Glutamatergic neuron (in vitro differentiated cells): ENCODE measurements at places on chromosomes 7 and 10.

- no peaks in the 10 kb centered on the region for H3K4me1 ChIP-seq
- H3K27me3 ChIP-seq, result no peaks in the 10 kb centered on the region
- DNase-seq, result no peak
- no peak overlapping the region for H3K4me3 ChIP-seq
- H3K27ac ChIP-seq, result no peak overlapping the region
- H3K36me3 ChIP-seq, result no peaks in the 10 kb centered on the region
Measured at GRCh38 chr7:46622251-46622650, 701.2 kb upstream of the IGFBP3 start.

- H3K27me3 ChIP-seq, result peaks cover 3% of the 10 kb centered on the region
- no peak for DNase-seq
- no peaks in the 10 kb centered on the region for H3K4me1 ChIP-seq
- no peaks in the 10 kb centered on the region for H3K36me3 ChIP-seq
- no peak overlapping the region for H3K4me3 ChIP-seq
Measured at GRCh38 chr7:72152161-72153131, 259.7 kb downstream of the CALN1 start.

GRCh38 chr7:77538281-77539212 is 1.5 kb downstream of the PTPN12 start:
- no peaks in the 10 kb centered on the region for H3K36me3 ChIP-seq
- H3K27me3 ChIP-seq, result peaks cover 11% of the 10 kb centered on the region
- peaks cover 26% of the 10 kb centered on the region for H3K4me1 ChIP-seq

- H3K36me3 ChIP-seq, result no peaks in the 10 kb centered on the region
- H3K4me1 ChIP-seq, result peaks cover 2% of the 10 kb centered on the region
- no peaks in the 10 kb centered on the region for H3K27me3 ChIP-seq
- no peak overlapping the region for H3K4me3 ChIP-seq
Measured at GRCh38 chr10:77118603-77119282, 518.9 kb downstream of the KCNMA1 start.

DNA sequence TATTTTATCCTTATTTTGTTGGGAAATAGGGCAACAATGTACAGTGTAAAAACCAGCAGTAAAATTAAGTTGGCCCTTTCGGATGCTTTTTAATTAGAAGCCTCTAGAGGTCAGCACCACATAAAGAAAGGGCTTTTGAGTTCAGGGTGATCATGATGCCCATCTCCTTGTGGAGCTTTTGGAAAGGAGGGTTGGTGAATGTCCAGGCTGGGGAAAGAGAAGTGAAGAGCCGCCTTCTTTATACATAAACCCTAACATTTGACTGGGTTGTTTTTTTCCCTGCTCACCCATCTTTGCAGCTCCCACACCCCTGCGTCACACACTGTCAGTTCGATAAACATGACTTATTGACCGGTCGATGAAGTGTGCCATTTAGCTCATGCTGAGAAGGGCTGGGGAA is 29.8 kb downstream of the MTURN start:
- peaks cover 2% of the 10 kb centered on the region for H3K27me3 ChIP-seq
- no peak for DNase-seq

DNA sequence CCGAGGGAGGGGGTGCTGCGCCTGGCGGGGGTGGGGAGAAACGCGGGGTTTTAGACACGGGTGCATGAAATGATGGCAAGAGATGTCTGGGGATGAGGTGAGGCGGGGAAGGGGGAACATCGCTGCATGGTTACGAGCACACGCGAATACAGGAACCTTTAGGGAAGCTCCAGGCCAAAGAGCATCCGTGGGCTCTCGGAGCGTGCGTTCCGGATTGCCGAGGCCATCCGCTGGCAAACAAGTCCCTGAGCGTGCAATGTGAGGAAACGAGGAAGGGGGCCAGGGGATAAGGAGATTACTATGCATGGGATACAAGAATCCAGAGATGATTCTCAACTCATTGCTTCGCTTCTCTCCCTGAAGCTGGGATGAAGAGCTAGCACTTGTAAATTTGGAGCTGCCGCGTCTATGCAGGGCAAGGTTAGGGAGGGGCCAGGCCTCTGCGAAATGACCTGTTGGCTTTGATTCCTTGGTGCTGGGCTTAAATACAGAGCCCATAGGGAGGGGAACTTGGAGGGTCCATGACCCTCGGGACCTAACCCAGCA is 520 bp upstream of the WNT2 start:
- H3K27ac ChIP-seq, result no peak overlapping the region
- peaks cover 17% of the 10 kb centered on the region for H3K36me3 ChIP-seq
- H3K4me3 ChIP-seq, result peak overlapping the region; percentile 94
- H3K27me3 ChIP-seq, result peaks cover 30% of the 10 kb centered on the region
- peaks cover 3% of the 10 kb centered on the region for H3K4me1 ChIP-seq

DNA sequence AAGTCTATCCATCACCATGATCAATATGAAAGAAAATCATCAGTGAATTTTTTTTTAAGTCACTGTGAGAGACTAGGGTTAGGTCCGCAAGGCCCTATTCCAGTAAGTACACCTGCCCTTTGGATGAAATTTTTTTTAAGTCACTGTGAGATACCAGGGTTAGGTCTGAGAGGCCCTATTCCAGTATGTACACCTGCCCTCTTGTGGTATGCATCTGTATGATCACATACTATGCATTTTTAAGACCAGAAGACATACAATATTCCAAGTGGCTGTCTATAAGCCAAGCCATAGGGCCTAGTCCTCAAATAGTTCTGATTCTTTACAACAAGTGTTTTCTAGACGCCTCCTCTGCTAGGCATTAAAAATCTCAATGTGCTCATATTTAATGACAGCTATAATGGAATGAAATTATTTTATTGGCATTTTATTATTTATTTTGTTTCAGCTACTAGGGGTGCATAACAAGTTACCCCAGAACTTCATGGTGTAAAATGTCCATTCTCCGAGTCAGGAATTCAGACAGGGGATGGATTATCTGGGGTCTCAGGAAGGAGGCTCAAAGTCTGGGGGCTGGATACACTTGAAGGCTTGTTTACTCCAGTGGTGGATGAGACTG is 53.1 kb downstream of the TEX36 start:
- H3K4me3 ChIP-seq, result no peak overlapping the region
- DNase-seq, result no peak
- H3K27ac ChIP-seq, result no peak overlapping the region
- H3K27me3 ChIP-seq, result no peaks in the 10 kb centered on the region
- H3K36me3 ChIP-seq, result no peaks in the 10 kb centered on the region
- no peaks in the 10 kb centered on the region for H3K4me1 ChIP-seq

DNA sequence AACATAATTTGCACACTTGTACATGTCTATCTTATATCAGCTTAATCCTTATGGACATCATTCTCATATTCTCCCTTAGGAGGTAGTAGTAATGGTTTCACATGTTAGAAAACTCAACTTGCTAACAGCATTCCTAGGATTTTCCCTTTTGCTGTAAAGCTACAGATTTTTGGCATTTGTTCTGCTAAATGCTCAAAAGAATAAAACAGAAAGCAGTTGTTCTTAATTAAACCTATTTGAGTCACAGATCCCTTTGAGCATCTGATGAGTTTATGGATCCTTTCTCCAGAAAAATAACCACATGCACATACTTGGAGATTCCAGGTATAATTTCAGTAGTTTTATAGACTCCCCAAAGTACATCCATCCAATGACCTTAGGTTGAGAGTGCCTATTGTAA is 122.9 kb upstream of the BET1 start:
- no peak overlapping the region for H3K27ac ChIP-seq
- no peaks in the 10 kb centered on the region for H3K27me3 ChIP-seq
- DNase-seq, result no peak
- H3K4me1 ChIP-seq, result no peaks in the 10 kb centered on the region
